NCI-H748 treated with DMSO at 0.1 percent for 48 hours (cell line): ENCODE measurements at places on chromosomes 5 and 9.

DNA sequence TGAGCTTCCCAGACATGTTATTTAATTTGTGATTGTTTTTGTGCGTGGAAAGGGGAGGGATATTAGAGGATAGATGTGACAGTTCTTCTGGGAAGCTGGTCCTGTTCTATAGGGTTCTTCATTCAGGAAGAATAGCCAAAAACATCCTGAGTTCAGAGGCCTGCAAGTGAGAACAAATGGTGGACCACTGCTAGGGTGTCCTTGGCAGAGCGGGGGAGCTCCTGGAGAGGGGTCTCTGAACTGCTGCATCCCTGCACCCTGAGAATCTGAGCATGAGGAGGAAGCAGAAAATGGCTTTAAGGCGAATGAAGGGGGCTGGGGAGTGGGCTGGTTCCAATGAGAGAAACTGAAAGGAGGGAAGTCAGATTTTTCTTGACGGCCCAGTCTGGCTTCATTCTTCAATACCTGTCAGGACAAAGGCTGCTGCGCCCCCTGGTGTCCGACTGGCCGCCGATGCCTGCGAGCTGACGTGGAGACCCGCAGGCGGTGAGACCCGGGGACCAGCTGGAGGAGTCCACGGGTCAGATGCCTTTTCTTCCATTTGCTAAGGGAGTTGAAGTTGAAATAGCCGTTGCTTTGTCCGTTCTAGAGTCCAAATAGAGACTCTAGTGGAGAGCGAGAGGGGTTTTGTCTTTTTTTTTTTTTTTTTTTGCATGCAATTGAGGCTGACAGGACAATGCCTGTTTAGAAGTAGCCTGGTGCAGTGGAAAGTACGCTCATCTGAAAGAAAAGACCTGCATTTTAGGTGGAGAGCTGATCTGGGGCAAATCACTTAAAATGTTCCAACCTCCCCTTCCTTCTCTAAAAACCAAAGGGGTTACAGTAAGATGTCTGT is 39.5 kb upstream of the NFIB start:
- DNase-seq, result peak; percentile 91

DNA sequence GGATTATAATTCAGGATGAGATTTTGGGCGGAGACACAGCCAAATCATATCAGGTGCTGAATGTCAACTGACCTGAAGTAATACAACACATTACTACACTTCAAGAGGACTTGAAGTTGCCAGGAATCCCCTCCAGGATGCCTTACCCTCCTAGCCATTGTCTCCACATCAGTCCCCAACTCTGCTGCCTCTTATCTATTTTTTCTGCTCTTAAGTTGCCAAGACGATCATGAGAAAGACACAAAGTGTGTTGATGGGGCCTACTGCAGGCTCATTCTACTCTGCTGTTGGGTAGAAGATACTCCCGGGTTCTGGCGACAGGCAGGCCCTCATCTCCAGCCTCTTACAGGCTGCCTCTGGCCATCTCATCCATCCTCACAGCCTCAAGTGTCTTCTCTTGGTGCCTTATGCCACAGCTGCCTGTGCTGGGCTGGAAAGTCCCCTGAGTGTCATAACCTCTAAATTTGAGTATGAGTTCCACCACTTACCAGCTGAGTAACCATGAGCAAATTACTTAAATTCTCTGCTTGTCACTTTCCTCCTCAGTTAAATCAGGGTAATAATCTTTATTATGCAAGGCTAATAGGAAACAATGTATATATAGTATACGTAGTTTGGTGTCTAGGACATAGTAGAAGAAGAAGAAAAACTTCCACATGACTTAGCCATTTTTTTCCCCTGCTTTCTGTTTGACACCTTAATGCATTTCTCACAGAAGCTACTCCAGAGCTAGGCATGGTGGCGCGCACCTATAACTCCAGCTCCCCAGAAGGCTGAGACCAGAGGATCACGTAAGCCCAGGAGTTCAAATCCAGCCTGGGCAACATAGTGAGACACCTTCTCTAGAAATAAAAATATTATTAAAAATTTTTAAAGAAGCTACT is 73.0 kb upstream of the SNX2 start:
- DNase-seq, result no peak

DNA sequence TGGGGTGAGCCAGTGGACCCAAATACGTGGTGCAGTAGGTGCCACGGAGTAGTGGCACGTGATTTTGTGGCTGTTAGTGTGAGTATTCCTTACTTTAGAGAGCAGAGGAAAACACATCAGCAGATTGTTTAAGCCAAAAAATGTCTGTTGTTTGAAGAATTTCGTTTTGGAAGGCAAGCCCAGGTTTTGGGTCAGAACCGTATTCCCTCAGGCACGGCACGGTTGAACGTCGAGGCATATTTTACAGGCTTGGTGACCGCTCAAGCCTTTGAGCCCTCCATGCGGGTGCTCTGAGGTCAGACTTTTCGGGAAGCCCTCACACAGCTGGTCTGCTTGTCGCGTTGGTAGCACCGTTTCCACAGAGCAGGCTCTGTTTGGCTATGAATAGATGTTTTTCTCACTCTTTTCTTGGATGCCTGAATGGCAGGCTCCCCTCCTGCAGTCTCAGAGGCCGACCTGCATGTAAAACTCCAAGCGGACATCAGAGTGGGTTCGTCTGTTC is 27.2 kb downstream of the NEK6 start:
- no peak for DNase-seq

GRCh38 chr5:149904977-149905376 is 39.6 kb downstream of the PDE6A start:
- DNase-seq, result no peak

DNA sequence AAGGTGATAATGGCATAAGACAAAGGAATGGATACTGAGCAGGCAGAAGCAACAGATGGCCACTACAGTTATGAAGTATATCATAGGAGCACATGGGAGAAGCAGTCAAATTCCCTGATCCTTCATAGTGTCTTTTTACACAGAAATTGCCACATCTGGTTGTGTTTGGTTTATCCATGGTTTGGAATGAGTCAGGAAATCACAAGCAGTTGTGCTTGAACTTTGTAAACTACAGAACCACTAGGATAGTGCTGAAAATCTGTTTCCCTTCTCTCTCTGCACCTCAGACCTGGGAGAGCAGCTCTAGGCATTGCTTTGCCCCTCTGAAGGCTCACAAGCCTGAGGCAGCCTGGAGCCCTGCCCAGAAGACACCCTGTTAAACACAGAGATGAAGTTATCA is 134.0 kb downstream of the DMRT2 start:
- DNase-seq, result no peak

- DNase-seq, result no peak
Measured at GRCh38 chr9:13020146-13021040, 245.6 kb downstream of the LURAP1L start.

DNA sequence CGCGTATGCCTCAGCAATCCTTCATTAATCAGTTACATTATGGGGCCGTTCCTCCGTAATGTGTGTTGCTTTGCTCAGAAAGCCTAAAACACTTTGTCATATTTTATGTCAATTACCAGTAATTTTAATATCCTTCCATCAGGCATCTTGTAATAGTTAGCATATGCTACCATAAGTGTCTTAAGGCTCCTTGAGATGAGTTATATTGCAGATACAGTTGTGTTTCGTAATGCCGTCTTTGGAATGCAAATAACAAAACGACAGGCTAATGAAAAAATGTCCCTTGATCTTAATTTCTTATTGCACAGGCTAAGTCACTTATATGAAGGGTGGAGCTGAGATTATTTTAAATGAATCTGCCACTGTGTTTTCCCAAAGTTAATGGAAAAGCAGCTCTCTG is 50.5 kb downstream of the TBCA start:
- no peak for DNase-seq

- no peak for DNase-seq
Measured at GRCh38 chr5:170028124-170028523, 47.8 kb upstream of the INSYN2B start.

DNA sequence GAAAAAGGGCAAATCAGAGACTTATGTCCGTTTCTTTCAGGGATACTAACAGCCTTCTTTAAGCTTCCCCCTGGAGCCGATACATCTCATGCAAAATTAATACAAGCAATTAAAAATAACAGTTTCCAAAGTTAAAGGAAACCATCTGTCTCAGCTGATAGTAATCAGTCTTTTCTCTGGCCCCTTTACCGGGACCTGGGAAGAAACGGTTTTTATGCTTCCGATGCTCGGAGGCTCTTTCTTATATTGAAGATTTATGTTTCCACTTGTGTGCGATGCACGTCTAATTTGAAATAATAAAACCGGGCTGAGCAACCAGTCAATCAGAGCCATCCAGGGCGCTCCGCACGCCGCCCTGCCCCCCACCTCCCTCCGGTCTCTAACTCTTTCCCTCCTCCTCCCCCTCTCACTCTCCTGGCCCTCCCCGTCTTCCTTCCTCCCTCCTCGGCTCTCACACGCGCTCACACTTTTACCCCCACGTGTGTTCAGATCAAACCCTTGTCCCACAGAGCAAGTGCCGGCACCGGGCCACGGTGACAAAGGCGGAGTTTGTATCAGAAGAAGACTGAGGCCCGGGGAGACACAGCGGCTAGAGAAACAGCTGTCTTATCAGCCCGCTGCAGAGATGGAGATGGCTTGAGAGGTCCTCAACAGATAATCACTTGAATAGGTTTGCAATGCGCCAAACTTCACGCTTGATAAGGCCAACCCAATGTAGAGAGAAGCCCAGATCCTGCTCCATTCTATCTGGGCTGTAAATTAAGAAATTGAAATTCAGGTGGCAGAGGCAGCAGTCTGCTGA is 5.1 kb upstream of the ELAVL2 start:
- no peak for DNase-seq

DNA sequence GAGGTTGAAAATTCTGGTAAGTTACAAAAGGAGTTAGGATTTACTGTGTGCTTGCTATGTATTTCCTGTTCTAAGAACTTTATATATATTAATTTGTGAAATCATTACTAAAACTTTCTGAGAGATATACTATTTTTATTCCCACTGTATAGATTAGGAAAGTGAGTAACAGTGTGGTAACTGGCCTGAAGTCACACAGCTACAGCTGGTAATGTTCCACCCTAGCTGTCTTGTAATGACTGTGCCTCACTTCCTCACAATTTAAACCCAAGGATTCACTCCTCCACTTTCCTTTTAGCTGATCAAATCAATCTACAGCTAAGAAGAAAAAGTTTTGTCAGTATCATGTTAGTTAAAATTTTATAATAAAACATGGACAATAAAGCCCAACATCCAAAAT is 278.8 kb downstream of the GAS1 start:
- no peak for DNase-seq

GRCh38 chr9:134132208-134132870 is 3.5 kb upstream of the WDR5 start:
- DNase-seq, result no peak
